ENCODE measurements at places on chromosomes 1 and 21. TPM values are rescaled to one million over a fixed set of nuclear protein-coding genes. Genes with fewer than 3 reads are reported as not detected.
A peak's percentile ranks its signal among the peaks of the same experiment; 100 is the strongest.

DNA sequence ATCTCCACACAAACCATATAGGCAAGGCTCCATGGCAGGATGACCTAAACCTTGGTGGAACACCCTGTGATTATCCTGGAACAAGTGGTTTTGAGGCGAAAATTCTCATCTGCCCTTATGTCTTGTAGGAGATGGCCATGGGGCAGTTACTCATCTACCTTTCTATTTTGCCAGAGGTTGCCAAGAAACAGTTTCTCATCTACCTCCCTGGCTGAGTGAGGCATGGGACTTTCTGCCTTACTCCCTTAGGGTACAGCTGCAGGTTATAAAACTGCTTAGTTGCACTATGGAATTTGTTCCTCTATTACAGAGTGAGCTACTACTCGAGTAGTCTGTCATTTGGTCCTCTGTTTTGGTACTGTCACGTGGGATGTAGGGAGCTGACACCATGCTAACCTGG lies 31.3 kb upstream of the GUCA2A start:
- H3K27me3 ChIP-seq = no peaks in the 10 kb centered on the region
- no peaks in the 10 kb centered on the region for H3K4me1 ChIP-seq
- no peak overlapping the region for H3K27ac ChIP-seq
- H3K36me3 ChIP-seq = peaks cover 65% of the 10 kb centered on the region
- H3K4me3 ChIP-seq = no peak overlapping the region

Gene DBT
- total RNA-seq = 13.3 TPM

DNA sequence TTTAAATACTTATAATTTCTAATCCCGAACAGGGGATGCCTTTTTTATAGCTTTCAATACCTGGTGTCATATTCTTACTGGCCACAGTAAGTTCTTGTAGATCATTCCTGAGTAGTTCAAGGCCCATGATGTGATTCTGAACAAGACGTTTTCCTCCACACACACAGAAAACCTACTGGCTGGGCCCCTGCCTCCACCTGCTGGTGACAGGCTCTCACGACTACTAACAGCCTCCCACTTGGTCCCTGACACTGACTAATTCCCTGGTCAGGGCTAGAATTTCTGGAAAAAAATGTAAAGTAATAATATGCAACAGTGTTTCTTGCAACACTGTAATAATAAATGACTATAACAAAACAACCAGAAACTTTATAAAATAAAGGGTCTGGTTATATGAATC lies 50.4 kb upstream of the RIPK4 start:
- H3K4me1 ChIP-seq = no peaks in the 10 kb centered on the region
- H3K27me3 ChIP-seq = no peaks in the 10 kb centered on the region
- no peak overlapping the region for H3K4me3 ChIP-seq
- no peak for DNase-seq
- H3K36me3 ChIP-seq = peaks cover 17% of the 10 kb centered on the region

DNA sequence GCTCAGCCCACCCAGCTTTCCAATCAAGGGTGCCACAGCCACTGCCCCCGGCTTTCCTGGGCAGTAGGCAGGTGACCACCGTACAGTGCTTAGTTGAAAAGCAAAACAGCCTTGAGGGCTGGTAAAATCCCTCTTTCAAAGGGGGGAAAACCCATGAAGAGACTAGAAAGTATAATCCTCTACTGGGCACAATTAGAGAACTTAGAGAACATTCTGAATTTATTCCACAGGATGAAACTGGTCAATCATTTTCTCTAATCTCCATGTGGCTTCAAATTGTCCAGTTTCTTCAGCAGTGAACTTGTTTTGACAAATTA lies 15.3 kb upstream of the LRRC47 start:
- no peak overlapping the region for H3K4me3 ChIP-seq
- H3K4me1 ChIP-seq = no peaks in the 10 kb centered on the region
- peaks cover 13% of the 10 kb centered on the region for H3K27me3 ChIP-seq
- H3K36me3 ChIP-seq = peaks cover 19% of the 10 kb centered on the region

DNA sequence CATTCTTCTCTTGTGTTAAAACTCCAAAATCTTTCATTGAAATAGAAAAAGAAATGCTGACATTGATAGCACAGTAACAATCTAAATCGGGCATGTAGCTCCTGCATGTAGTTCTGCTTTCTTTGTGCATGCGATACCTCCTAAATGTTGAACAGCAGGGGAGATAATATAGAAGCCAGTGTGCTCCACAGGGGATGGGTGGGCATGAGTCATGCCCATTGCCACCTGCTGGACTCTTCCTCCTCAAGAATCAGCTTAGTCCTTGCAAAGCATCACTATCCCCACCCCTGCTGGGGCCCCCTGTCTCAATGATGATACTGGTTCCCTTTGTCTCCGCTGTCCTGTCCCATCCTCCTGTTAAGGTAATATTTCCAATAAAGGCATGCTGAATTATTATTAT lies 203.0 kb downstream of the RWDD3 start:
- H3K4me3 ChIP-seq = no peak overlapping the region
- no peaks in the 10 kb centered on the region for H3K27me3 ChIP-seq
- DNase-seq = no peak
- H3K27ac ChIP-seq = no peak overlapping the region
- H3K36me3 ChIP-seq = no peaks in the 10 kb centered on the region

DNA sequence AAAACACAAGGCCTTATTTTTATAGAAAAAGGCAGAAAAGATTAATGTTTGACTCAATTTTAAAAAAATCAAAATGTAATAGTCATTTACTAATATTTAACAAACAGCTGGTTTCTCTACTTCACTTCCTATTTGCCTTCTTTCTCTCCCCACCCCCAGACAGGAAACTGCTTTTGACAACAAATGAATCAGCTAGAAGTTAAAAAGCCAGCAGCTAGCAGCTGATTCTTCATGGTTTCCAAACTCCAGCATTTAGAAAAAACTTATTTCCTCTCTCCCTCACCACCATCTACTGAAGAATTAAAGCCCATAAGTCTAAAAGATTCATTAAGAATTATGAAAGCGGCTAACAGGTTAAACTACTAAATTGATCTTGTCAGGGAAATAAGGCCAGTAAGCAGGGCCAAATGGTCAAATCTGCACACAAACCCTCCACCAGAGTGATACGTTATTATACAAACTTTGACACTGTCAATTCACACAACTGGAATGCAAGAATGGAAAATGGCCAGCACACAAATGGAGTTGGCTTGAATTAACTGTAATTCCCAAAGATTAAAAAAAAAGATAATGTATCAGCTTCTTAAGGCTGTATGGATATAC lies 4.0 kb downstream of the WDR26 start:
- no peaks in the 10 kb centered on the region for H3K27me3 ChIP-seq
- peak overlapping the region; percentile 40 for H3K27ac ChIP-seq
- H3K36me3 ChIP-seq = peaks cover 19% of the 10 kb centered on the region
- peaks cover 18% of the 10 kb centered on the region for H3K4me1 ChIP-seq
- H3K4me3 ChIP-seq = peak overlapping the region; percentile 23
- DNase-seq = peak; percentile 37

Data from T-cell (primary cell).